ENCODE measurements at places on chromosomes 12 and 14. TPM values are rescaled to one million over a fixed set of nuclear protein-coding genes. Genes with fewer than 3 reads are reported as not detected.

DNA sequence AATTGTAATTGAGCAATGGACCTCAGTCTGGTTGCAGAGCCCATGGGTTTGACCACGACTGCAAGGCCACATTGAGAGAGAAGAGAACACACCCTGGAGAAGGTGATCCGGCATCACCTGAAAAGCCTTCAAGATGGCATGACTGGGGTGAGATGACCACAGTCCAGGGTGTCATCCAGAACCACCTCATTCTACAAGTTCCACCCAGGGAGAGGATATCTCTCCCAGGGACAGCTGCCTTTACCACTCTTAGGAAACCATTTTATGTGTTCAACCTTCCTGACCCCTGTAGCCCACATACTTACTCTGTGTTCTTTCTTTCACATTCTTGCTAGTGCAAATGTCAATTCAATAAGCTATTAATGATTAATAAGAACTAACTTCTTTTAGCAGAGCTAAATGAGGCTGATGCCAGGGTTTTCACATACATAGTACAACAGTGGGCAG, 43.4 kb upstream of the CPM start:
- no peak for DNase-seq

- no peak for DNase-seq
These were observed 732 bp upstream of the ARF3 start for GRCh38 chr12:48958049-48958388.

- no peak for DNase-seq
These were observed 200.3 kb upstream of the NAV3 start for GRCh38 chr12:77630344-77630743.

Gene TAS2R7
- total RNA-seq = not detected

GRCh38 chr12:6069437-6070093, 54.9 kb downstream of the VWF start:
- DNase-seq = peak; percentile 14

Gene SPTB
- total RNA-seq = 0.10 TPM

GRCh38 chr14:94109915-94110250, 653 bp upstream of the IFI27 start:
- DNase-seq = no peak

GRCh38 chr14:24259282-24260025, 3.5 kb downstream of the TGM1 start:
- peak; percentile 56 for DNase-seq

Gene GSKIP
- total RNA-seq = 38.6 TPM

Gene PTPRB
- total RNA-seq = 1.0 TPM

All from NCI-H460 (cell line).